ENCODE measurements at places on chromosomes 1 and 21.

DNA sequence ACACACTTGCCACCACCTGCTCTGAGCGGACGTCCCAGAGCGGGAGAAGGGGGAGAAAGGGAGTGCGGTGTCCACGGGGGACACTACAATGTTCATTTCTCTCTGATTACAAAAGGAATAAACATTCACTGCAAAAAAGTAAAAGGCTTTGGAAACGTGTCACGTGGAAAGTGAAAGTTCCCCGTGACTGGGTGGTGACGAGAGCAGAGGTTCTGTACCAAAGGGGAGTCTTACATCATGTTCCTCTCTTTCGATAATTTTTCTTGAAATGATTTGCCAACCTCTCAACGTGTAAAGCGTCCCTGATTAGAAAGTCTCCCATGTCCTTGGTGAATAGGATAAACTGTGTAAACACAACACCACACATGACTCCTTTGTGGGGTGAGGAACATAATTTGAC lies 22.0 kb upstream of the PRDM15 start:
- peak; percentile 62 for DNase-seq

- no peak for DNase-seq
These were observed 34.7 kb upstream of the EXOSC10 start for GRCh38 chr1:11134251-11134897.

- DNase-seq = no peak
These were observed 228.3 kb upstream of the DEPDC1 start for GRCh38 chr1:68725001-68725752.

GRCh38 chr1:183368213-183369108 lies 49.7 kb downstream of the NMNAT2 start:
- DNase-seq = no peak
